Left renal pelvis (tissue), 4 donors: ENCODE measurements at places on chromosomes 1 and 21. TPM values are rescaled to one million over a fixed set of nuclear protein-coding genes. Genes with fewer than 3 reads are reported as not detected.

Gene ANKRD65
- polyA plus RNA-seq: 1.6 TPM

Gene RAB7B
- 11.2 TPM for polyA plus RNA-seq

Gene KCNAB2
- polyA plus RNA-seq: 6.4 TPM

Gene TMEM82
- 2.0 TPM for polyA plus RNA-seq

Gene FALEC
- 0.50 TPM for polyA plus RNA-seq

Gene CSF3R
- polyA plus RNA-seq: 2.8 TPM

Gene OR2L3
- polyA plus RNA-seq: not detected

Gene CTH
- polyA plus RNA-seq: 15.3 TPM

Gene NFASC
- 13.5 TPM for polyA plus RNA-seq

Gene RPE65
- polyA plus RNA-seq: 0.30 TPM

Gene HAPLN2
- polyA plus RNA-seq: 0.16 TPM

Gene NPR1
- polyA plus RNA-seq: 57.8 TPM

Gene TAF1A
- 15.9 TPM for polyA plus RNA-seq

Gene GJC2
- polyA plus RNA-seq: 2.2 TPM

Gene RGSL1
- not detected for polyA plus RNA-seq

Gene RHD
- polyA plus RNA-seq: 3.8 TPM

Gene LELP1
- not detected for polyA plus RNA-seq

Gene TBX15
- 0.32 TPM for polyA plus RNA-seq

Gene TMIGD3
- polyA plus RNA-seq: 0.93 TPM

Gene PIAS3
- 54.1 TPM for polyA plus RNA-seq

Gene FCRL1
- not detected for polyA plus RNA-seq

Gene BTBD8
- 6.1 TPM for polyA plus RNA-seq

Gene S100A2
- 1.4 TPM for polyA plus RNA-seq

Gene SPRR1B
- polyA plus RNA-seq: not detected

Gene CAMSAP2
- 38.6 TPM for polyA plus RNA-seq

Gene FNDC10
- 2.5 TPM for polyA plus RNA-seq

Gene A3GALT2
- not detected for polyA plus RNA-seq

Gene S100A7A
- polyA plus RNA-seq: not detected

Gene S100A3
- 0.22 TPM for polyA plus RNA-seq

Gene PGLYRP3
- polyA plus RNA-seq: not detected

Gene PTAFR
- polyA plus RNA-seq: 2.6 TPM

Gene LRRIQ3
- 5.7 TPM for polyA plus RNA-seq

Gene NCF2
- polyA plus RNA-seq: 3.3 TPM

Gene SYTL1
- 1.6 TPM for polyA plus RNA-seq

Gene F5
- polyA plus RNA-seq: 2.3 TPM

Gene SYPL2
- 16.4 TPM for polyA plus RNA-seq

Gene IGSF21
- polyA plus RNA-seq: 0.52 TPM

Gene RIPPLY3
- polyA plus RNA-seq: 2.8 TPM

Gene ZSWIM5
- polyA plus RNA-seq: 6.7 TPM

Gene KIFAP3
- polyA plus RNA-seq: 52.4 TPM

Gene CDC42
- 333 TPM for polyA plus RNA-seq

Gene TMPRSS3
- polyA plus RNA-seq: 2.5 TPM

Gene UBIAD1
- 13.0 TPM for polyA plus RNA-seq

Gene URB1
- polyA plus RNA-seq: 10.2 TPM

Gene ANGPTL1
- polyA plus RNA-seq: 13.2 TPM

Gene OR2L8
- polyA plus RNA-seq: not detected

Gene ALG14
- polyA plus RNA-seq: 11.0 TPM

Gene ASAP3
- polyA plus RNA-seq: 38.7 TPM

Gene S100A14
- 29.2 TPM for polyA plus RNA-seq

Gene CLIC6
- 5.8 TPM for polyA plus RNA-seq

Gene DCST1
- polyA plus RNA-seq: 0.41 TPM

Gene AKR7A3
- polyA plus RNA-seq: 0.75 TPM

Gene INAVA
- 35.9 TPM for polyA plus RNA-seq

Gene GLIS1
- polyA plus RNA-seq: 2.2 TPM

Gene PTGFR
- 3.2 TPM for polyA plus RNA-seq

Gene SPATA17
- 13.8 TPM for polyA plus RNA-seq
